Tongue (tissue), 3 donors: ENCODE measurements at places on chromosomes 3 and 15. TPM values are rescaled to one million over a fixed set of nuclear protein-coding genes. Genes with fewer than 3 reads are reported as not detected.

The TMEM40 gene
- 7.6 TPM for total RNA-seq

The SKIL gene
- 59.5 TPM for total RNA-seq

The PTX3 gene
- total RNA-seq = 3.5 TPM

The IL20RB gene
- 5.4 TPM for total RNA-seq

The LMOD3 gene
- 122 TPM for total RNA-seq

The TMIE gene
- not detected for total RNA-seq

The CRABP1 gene
- total RNA-seq = 21.6 TPM

The CCRL2 gene
- total RNA-seq = 3.7 TPM

The CCR5 gene
- total RNA-seq = 0.41 TPM

The IQCH gene
- total RNA-seq = 4.3 TPM

The GOLGA8J gene
- not detected for total RNA-seq

The KBTBD8 gene
- total RNA-seq = 1.6 TPM

The KBTBD12 gene
- 38.2 TPM for total RNA-seq

The AADACL2 gene
- total RNA-seq = 2.7 TPM

The FBXO22 gene
- 19.0 TPM for total RNA-seq

The CHST2 gene
- total RNA-seq = 15.0 TPM

The CCR2 gene
- 1.2 TPM for total RNA-seq

The COLQ gene
- 12.1 TPM for total RNA-seq

The EXD1 gene
- total RNA-seq = not detected

The CLDN16 gene
- total RNA-seq = not detected

The UBXN7 gene
- total RNA-seq = 26.1 TPM

The GRM2 gene
- total RNA-seq = 0.21 TPM

The CFAP20DC gene
- total RNA-seq = 4.2 TPM

The PPP1R14D gene
- total RNA-seq = not detected

The COL6A6 gene
- total RNA-seq = 61.2 TPM

The ZNF662 gene
- total RNA-seq = 12.2 TPM

The ITPR1 gene
- 47.3 TPM for total RNA-seq

The NRG4 gene
- not detected for total RNA-seq

The PLA2G4E gene
- 1.9 TPM for total RNA-seq

The CTXND1 gene
- 1.2 TPM for total RNA-seq

The ZBTB47 gene
- total RNA-seq = 41.5 TPM

The WDR72 gene
- total RNA-seq = 0.62 TPM

The GRIP2 gene
- total RNA-seq = 14.1 TPM

The ZBBX gene
- total RNA-seq = not detected
